Kidney capillary endothelial cell (primary cell): ENCODE measurements at places on chromosomes 16 and 17.

- no peak for DNase-seq
Measured at GRCh38 chr17:32896647-32897258, 19.8 kb upstream of the MYO1D start.

- no peak for DNase-seq
Measured at GRCh38 chr16:28104404-28104803, 40.9 kb upstream of the GSG1L start.

GRCh38 chr16:68247400-68247799 is 2.2 kb downstream of the PLA2G15 start:
- DNase-seq = no peak

DNA sequence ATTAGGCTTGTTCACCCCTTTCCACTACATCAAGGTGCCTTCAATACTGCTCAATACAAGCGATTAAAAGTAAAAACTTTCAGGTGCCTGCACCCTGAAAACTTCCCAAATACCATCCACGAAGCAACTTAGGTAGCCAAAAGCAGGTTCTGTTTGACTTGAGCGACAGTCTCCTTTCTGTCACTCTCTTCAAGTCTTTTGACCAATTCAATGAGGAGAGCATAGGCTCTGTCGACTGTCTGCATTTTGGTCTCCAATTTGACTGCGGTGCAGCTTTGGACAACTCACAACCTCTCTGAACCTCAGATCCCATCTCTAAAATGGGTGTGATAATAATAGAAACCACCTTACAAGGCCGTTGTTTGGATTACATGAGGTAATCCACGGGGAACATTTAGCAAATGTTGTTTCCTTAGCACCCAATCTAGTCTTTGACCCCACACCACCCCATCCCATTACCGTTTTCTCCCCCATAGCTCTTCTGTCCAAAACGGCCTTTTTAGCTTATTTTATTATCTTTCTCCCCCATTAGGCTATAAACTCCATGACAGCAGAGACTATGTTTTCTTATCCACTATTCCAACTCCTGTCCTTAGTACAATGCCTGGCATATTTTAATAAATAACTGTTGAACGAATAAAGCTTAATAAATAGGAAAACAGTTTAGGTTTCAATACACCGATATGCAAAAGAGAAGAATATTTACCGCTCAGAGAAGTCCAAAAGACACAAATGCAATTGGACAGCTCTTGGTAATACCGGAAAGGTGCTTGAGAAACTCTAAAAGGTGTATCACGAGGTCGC is 999 bp downstream of the MARF1 start:
- DNase-seq = no peak

- no peak for DNase-seq
Measured at GRCh38 chr16:54879681-54880080, 51.0 kb upstream of the IRX5 start.

DNA sequence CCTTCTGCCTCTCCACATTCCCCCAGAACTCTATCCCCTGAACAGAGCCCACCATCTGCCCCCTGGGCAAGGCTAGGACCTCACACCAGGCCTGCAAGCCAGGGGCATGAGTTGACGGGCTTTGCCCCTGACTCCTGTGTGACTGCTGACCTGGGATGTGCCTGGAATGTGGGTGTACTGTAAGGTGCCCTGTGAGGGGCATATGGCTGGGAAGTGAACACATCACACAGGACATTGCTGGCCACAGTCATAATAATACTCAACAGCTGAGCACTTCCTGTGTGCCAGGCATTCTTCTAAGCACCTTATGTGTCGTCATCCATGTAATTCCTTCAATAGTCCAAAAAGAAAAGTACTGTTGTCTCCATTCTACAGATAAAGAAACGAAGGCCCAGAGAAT is 13.3 kb downstream of the CES4A start:
- peak; percentile 69 for DNase-seq

DNA sequence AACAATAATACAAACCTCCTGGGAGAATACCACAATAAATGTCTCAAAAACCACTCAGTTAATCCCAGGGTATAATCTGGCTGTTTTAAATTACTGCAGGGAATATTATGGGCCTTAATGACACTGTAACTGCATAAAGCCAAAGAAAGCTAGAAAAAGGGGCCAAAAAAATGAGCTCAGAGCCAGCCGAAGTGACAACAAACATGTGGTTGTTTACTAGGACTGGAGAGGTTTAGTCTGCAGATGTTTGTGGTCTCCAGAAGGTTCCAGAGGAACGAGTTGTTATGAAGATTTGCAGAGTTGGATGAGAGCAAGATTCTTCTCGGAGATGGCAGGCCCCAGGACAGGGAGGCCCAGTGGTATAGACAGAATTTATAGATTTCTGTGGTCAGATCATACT is 97.1 kb upstream of the AKTIP start:
- no peak for DNase-seq

DNA sequence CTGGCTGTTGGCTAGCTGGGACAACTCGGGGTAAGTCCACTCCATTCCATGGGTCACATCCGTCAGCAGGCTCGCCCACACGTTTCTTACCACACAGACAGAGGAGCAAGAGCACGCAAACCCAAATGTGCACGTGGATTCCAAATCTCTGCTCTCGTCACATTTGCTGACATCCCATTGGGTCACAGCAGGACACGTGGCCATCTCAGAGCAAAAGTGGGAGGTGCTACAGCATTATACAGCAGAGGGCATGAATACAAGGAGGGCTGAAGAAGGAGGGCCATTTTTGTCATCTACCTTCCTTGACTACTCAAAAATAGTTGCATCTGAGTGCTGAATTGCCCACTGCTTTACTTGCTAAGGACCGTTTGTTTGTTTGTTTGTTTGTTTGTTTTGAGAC is 84.7 kb downstream of the RBBP6 start:
- DNase-seq = no peak
